ENCODE measurements at places on chromosomes 7 and 10. TPM values are rescaled to one million over a fixed set of nuclear protein-coding genes. Genes with fewer than 3 reads are reported as not detected.

NEURL1 gene
- 3.5 TPM for total RNA-seq

DNA sequence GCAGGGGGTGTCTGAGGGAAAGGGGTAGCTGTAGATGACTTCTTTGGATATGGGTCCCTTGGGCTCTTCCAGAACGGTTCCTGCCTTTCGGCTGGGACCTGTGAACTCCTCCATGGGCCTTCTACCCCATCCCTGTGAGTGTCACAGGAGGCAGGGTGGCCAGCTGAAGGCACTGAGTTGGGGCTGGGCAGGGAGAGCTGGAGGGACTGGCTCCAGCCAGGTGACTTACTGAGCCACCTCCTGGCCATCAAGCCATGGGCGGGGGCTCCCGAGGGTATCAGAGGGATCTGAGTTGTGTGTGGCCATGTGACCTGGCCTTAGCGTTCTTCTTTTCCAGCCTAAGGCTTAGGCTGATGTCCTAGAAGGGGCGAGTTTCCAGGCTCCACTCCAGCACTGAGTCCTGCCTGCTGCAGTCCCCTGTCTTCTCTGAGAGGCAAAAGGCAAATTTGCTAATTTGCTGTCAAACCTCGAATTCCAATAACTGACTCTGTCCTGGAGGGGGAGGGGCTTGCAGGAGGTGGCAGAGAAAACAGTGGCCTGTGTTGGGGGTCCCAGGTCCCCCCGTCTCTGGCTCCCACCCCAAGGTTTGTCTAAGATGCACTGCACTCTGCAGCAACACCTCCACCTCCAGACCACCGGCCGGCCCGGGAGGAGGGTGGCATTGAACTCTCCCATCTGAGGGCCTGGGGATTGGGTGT lies 27.2 kb downstream of the ADCYAP1R1 start:
- no peak for DNase-seq

DNA sequence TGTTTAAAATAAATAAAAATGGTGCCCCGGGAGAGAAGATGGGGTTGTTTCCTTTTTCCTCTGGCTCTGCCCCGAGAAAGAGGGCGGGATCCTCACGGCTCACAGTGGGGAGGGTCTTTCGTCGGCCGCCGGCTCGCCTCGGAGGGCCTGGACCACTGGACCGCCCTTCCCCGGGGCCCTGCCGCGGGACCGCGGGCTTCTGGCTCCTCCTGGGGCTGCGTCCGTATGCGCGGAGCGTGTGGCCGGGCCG lies 3.5 kb upstream of the IGF2BP3 start:
- no peak for DNase-seq

GRCh38 chr10:127085957-127086356 lies 110.4 kb downstream of the INSYN2A start:
- no peak for DNase-seq

SPAG6 gene
- 0.37 TPM for total RNA-seq

C7orf33 gene
- not detected for total RNA-seq

GDF2 gene
- not detected for total RNA-seq

Measured in activated T-cell treated with anti-CD3 and anti-CD28 coated beads, Interleukin-2, amount 50 U/mL, for 72 hours (primary cell).